ENCODE measurements at places on chromosomes 2 and 18.

DNA sequence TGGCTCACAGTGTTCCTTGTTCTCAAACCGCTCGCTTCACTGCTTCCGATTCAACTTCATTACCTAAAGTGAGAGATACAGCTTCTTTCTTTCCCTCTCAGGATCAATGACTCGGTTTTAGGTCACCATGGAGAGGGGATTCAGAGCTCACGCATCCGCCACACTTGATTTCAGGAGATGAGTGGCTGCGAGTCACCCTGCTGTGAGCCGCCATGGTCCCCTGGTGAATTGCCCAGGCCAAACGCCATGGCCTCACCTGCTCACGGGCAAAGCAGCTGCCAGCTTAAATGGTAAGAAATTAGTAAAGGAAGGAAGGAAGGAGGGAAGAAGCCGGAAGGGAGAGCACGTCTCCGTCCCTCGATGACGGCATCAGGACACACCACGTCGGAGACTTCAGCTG, 60.5 kb downstream of the ADNP2 start:
- DNase-seq: no peak

DNA sequence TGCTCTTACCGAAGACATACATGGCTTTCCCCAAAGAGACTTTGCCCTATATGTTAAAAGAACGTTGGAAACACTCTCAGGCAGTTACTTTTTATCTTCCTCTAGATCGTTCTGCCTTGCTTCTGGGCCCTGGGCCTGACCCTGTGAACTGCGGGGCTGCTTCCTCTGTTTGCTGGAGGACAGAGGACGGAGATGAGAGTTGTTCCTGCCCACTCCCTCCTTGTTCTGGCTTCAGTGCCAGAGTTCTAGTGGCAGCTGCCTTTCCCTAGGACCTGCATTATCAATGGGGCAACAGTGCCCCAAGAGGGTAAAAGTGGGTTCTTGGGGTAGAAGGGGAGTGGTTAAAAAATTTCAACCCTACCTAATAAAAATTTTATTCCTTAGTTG, 6.5 kb upstream of the FN1 start:
- no peak for DNase-seq

DNA sequence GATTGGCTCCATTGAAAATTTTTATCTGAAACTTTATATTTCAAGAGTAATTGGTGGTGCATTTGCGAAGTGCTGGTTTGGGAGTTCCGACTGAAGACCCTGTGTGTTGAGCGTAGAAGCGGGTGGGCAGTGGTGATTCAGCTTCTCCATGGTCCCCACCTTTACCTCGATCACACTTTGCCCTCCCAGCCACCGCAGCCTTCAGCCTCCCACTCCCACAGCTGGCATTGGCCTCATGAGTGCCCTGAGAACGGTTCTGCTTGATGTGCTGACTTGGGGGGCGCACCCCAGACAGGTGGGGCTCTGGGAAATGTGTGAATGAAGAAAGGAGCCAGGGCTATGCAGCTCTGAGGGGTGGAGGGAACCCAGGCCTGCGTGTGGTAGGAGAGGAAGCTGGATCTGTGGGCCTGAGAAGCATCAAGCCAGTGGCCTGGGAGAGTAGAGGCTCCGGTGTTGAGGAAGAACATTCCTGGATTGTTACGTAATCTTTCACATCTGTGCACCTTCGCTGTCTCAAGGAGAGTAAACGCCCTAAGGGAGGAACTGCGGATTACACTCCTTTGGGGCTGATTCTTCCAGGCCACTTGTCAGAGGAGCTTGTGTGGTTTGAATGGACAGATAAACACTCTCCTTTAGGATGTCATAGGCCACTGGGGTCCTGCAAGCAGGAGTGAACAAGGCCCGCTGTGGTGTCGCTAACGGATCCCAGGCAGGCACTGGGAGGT, 83.8 kb downstream of the NPAS2 start:
- DNase-seq: no peak

GRCh38 chr2:181411105-181411849, 45.9 kb upstream of the ITGA4 start:
- DNase-seq: no peak

GRCh38 chr2:95149397-95149984, 10.2 kb downstream of the ZNF514 start:
- no peak for DNase-seq

GRCh38 chr2:30356071-30356470, 91.0 kb upstream of the LCLAT1 start:
- no peak for DNase-seq

- DNase-seq: no peak
These were observed 1.5 kb downstream of the EXOC6B start for GRCh38 chr2:72824224-72824842.

- no peak for DNase-seq
These were observed 66.3 kb upstream of the TUBA3E start for GRCh38 chr2:130264501-130264900.

DNA sequence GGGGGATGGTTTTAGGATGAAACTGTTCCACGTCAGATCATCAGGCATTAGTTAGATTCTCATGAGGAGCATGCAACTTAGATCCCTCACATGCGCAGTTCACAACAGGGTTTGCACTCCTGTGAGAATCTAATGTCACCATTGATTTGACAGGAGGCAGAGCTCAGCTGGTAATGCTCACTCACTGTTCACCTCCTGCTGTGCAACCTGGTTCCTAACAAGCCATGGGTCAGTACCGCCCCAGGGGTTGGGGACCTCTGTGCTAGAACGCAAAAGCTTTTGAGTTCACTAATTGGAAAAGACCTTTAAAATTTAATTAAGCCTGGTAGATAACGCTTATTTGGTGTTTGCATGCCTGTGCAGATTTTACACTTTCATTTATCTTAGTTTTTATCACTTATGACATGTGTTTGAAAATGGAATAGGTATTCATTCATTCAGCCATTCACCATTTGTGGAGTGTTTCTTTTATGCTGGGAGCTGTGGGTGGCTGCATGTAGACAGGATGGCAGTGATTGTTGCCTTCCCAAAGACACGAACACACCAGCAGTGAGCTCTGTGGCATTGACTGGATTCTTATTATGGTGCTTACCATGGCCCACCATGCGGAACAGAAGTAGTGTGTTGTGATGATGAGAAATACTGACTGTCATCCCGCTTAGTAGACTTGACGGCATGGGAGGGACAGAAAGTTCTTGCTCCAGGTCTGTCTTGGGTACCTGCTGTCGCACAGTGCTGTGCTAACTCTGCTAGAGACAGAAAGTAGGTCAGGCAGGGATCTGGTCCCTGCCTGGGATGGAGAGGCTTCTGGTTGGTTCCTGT, 6.4 kb downstream of the RAB31 start:
- no peak for DNase-seq

GRCh38 chr2:99512181-99512591, 22.4 kb upstream of the REV1 start:
- DNase-seq: no peak

DNA sequence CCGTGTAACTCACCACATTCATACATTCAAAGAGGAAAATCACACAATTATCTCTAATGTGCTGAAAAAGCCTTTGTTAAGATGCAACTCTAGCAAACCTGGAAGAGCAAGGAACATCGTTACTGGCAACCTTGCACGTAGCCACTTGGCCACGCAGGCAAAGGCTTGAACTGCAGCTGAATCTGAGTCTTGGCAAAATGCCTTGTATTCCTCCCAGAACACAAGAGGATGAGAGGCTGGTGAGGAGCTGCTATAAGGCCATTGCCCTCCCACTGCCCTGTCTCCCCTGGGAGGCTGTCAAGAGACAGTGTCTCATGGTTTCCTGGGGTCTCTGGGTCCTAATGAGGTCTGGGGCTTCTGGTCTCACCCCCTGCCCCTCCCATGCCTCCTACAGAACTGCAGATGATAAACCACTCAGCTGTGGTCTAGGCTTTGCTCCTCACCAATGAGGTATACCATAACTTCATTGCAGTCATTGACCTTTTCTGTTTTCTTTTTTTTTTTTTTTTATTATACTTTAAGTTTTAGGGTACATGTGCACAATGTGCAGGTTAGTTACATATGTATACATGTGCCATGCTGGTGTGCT, 141.4 kb downstream of the SPP2 start:
- no peak for DNase-seq

GRCh38 chr2:240133401-240133800, 2.7 kb downstream of the COPS9 start:
- no peak for DNase-seq

DNA sequence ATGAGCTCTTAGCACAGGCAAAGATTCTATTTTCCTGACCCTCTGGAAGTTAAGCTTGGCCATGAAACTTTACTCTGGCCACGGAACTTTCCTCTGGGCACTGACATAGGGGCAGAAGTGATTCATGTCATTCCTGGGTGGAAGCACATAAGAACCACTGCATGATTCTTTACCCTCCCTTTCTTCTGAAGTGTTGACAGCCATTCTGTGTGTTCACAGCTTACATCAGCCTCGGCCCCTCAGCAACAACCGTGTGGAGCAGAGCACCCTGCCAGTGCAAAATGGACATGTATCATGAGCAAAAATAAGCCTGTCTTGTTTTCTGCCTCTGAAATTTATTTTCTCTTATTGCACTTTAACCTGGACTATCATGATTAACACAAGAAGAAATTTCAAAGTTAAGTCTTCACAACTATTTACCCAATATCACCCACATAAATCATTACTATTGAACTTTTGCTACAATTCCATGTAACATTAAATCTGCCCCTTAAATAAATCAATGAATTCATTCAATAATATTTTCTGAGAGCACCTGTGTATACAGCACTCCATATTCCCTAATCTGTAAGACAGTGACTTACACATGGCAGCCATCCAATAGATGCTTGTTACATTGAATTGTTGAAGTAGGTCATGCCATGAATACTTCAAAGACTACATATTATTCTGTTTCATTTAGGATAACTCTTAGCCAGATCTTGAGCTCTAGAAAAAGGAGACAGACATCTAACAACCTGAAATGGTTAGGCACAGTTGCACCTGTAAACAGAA, 531.9 kb downstream of the IRS1 start:
- DNase-seq: no peak

GRCh38 chr2:218823196-218823855, 8.3 kb downstream of the PRKAG3 start:
- DNase-seq: no peak

Measured in stimulated activated CD8-positive, alpha-beta memory T cell treated with anti-CD3 and anti-CD28 coated beads, Interleukin-2, amount 100 ng/mL, for 48 hours (primary cell).